ENCODE measurements at places on chromosomes 1 and 21. TPM values are rescaled to one million over a fixed set of nuclear protein-coding genes. Genes with fewer than 3 reads are reported as not detected.

DNA sequence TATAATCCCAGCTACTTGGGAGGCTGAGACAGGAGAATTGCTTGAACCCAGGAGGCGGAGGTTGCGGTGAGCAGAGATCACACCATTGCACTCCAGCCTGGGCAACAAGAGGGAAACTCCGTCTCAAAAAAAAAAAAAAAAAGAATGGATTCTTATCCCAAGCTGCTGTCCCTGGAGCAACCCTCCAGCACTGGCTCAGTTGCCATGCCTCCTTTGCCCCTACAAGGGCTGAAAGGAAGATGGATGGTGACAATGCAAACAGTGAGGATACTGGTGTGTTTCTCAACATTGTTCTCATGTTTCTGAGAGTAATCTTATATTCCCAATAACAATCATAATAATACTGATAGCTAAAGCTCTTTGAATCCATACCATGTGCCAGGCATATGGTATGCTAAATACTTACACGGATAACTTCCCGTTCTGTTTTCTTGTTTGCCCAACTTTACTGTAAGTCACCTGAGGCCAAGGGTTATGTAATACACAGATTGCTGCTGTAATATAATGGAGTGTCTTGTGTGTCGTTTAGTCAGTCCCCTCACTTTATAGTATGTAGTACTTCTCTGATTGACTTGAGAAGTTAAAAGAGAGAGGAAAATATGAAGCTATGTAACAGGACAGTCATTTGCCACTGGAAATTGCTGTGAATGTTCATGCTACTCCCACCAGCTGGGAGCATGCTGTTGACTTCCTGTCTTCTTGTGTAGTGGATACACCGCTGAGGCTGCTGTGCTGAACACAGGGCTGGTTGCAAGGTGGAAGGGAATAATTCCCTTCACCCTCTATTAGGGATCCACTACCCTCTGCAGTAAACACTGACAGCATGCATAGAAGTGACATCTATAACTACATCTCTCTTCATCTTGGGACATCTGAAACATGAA, 153.6 kb downstream of the CNIH3 start:
- H3K36me3 ChIP-seq = no peaks in the 10 kb centered on the region
- no peak overlapping the region for H3K27ac ChIP-seq
- no peaks in the 10 kb centered on the region for H3K4me1 ChIP-seq
- H3K4me3 ChIP-seq = no peak overlapping the region
- DNase-seq = no peak

DNA sequence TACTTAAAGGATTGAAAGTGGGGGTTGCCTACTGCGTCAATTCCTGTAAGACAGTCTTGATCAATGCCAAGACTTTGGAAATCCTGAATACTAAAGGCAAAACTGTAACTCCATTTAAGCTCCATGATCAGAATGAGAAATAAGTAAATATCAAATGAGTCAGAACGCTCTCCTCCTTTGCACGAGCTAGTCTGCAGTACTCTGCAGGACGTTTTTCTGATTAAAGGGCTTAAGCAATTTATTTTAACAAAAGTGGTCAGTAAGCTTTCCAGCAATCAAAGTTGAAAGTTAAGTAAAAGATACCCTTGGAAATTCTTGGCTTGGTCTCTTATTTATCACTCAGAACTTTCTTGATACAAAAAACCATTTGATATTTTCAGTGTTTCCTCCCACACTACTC, 35.7 kb upstream of the ARHGAP29 start:
- H3K4me1 ChIP-seq = no peaks in the 10 kb centered on the region
- H3K27me3 ChIP-seq = no peaks in the 10 kb centered on the region
- no peak overlapping the region for H3K27ac ChIP-seq

- DNase-seq = no peak
- no peaks in the 10 kb centered on the region for H3K27me3 ChIP-seq
- no peak overlapping the region for H3K4me3 ChIP-seq
- H3K27ac ChIP-seq = no peak overlapping the region
- H3K36me3 ChIP-seq = no peaks in the 10 kb centered on the region
- no peaks in the 10 kb centered on the region for H3K4me1 ChIP-seq
Observed at GRCh38 chr21:44628707-44629391, 2.0 kb downstream of the KRTAP10-9 start.

- H3K27ac ChIP-seq = no peak overlapping the region
- H3K4me3 ChIP-seq = no peak overlapping the region
- peaks cover 98% of the 10 kb centered on the region for H3K36me3 ChIP-seq
- no peak for DNase-seq
Observed at GRCh38 chr1:2514863-2515762, 11.3 kb downstream of the PANK4 start.

GRCh38 chr1:56060906-56061305, 518.5 kb downstream of the PLPP3 start:
- no peak overlapping the region for H3K4me3 ChIP-seq
- no peaks in the 10 kb centered on the region for H3K36me3 ChIP-seq
- DNase-seq = no peak
- H3K27ac ChIP-seq = no peak overlapping the region
- no peaks in the 10 kb centered on the region for H3K4me1 ChIP-seq
- H3K27me3 ChIP-seq = no peaks in the 10 kb centered on the region

GRCh38 chr21:41932191-41932575, 21.6 kb downstream of the C2CD2 start:
- no peaks in the 10 kb centered on the region for H3K27me3 ChIP-seq
- H3K27ac ChIP-seq = no peak overlapping the region
- peaks cover 17% of the 10 kb centered on the region for H3K4me1 ChIP-seq
- no peak overlapping the region for H3K4me3 ChIP-seq
- no peaks in the 10 kb centered on the region for H3K36me3 ChIP-seq
- peak; percentile 38 for DNase-seq

DNA sequence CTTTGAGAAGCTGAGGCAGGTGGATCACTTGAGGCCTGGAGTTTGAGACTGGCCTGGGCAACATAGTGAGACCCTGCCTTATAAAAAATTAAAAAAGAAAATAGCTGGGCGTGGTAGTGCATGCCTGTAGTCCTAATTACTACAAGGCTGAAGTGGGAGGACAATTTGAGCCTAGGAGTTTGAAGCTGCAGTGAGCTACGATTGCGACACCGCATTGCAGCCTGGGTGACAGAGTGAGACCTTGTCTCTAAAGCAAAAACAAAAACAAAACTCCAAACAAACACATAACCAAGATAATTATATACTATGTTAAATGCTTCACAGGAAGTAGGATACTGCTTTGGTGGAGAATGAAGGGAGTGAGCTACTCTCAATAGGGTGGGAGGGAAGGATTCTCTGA, 5.4 kb upstream of the PAFAH2 start:
- H3K4me1 ChIP-seq = peaks cover 5% of the 10 kb centered on the region
- H3K36me3 ChIP-seq = no peaks in the 10 kb centered on the region

GRCh38 chr1:114648503-114648902, 21.3 kb downstream of the DENND2C start:
- no peaks in the 10 kb centered on the region for H3K27me3 ChIP-seq
- H3K27ac ChIP-seq = no peak overlapping the region
- no peak for DNase-seq
- H3K4me3 ChIP-seq = no peak overlapping the region
- no peaks in the 10 kb centered on the region for H3K4me1 ChIP-seq
- H3K36me3 ChIP-seq = peaks cover 91% of the 10 kb centered on the region

DNA sequence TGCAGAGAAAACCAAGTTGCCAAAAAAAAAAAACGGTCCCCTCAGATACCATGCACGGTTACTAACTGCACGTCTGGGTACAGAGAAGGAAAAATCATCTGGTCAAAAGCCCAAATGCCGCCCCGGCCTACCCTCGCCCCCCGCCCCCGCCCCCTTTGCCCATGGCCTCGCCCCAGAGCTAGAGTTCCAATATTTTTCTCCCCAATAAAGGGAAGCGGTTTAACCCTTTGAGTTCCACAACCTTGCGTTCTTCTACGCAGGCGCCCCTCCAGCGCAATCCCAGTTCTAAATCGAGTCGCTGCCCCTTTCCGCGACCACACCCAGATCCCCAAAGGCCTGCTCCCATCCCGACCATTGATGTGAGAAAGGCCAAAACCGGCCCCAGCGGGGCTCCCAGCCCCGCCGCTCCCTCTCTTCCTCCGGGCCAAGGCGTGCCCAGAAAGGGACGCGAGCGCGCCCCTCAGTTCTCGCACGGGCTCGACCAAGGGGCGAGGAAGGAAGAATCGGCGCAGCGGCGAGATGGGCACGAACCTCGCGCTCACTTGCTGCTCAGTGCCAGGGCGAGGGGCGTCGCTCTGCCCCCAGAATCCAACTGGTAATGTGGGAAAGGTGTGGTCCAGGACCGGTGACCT, 797 bp downstream of the WDR47 start:
- H3K27ac ChIP-seq = peak overlapping the region; percentile 85
- H3K36me3 ChIP-seq = no peaks in the 10 kb centered on the region
- H3K4me3 ChIP-seq = peak overlapping the region; percentile 98
- peak; percentile 31 for DNase-seq
- peaks cover 11% of the 10 kb centered on the region for H3K4me1 ChIP-seq

DNA sequence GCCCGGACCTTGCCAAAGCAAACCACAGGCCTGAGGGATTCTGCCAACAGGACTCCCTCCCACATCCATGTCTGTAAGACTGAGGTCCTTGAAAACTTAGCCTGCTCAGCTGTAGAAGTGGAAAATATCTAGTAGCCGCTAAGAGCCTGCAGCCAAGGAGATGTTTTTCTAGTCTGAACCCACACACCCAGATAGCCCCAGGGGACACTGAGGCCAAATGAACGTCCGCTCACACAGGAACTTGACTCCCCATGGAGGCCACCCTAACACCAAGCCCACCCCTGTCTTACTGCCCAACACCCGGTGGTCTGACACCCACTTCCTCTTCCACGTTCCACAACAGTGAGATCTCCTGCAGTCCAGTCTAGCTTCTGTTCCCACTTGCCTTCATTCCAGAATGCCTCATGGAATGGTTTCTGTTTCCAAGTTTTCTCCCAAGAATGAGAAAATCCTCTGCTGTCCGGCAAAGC, 174.8 kb downstream of the PLPP3 start:
- H3K4me3 ChIP-seq = no peak overlapping the region
- peak; percentile 23 for DNase-seq
- no peaks in the 10 kb centered on the region for H3K4me1 ChIP-seq
- H3K27me3 ChIP-seq = no peaks in the 10 kb centered on the region
- H3K36me3 ChIP-seq = no peaks in the 10 kb centered on the region
- H3K27ac ChIP-seq = peak overlapping the region; percentile 0

- H3K4me3 ChIP-seq = no peak overlapping the region
- H3K27ac ChIP-seq = no peak overlapping the region
- no peaks in the 10 kb centered on the region for H3K36me3 ChIP-seq
- no peak for DNase-seq
- H3K4me1 ChIP-seq = peaks cover under 1% of the 10 kb centered on the region
- H3K27me3 ChIP-seq = no peaks in the 10 kb centered on the region
Observed at GRCh38 chr21:32333953-32334673, 35.5 kb downstream of the MRAP start.

The ZDHHC18 gene
- total RNA-seq = 14.3 TPM

The KLF17 gene
- not detected for total RNA-seq

The SPATA46 gene
- not detected for total RNA-seq
